ENCODE measurements at places on chromosomes 1 and 21. TPM values are rescaled to one million over a fixed set of nuclear protein-coding genes. Genes with fewer than 3 reads are reported as not detected.

The C1QTNF12 gene
- total RNA-seq: 1.5 TPM

GRCh38 chr1:21149430-21149854, 27.3 kb downstream of the EIF4G3 start:
- no peak for DNase-seq

DNA sequence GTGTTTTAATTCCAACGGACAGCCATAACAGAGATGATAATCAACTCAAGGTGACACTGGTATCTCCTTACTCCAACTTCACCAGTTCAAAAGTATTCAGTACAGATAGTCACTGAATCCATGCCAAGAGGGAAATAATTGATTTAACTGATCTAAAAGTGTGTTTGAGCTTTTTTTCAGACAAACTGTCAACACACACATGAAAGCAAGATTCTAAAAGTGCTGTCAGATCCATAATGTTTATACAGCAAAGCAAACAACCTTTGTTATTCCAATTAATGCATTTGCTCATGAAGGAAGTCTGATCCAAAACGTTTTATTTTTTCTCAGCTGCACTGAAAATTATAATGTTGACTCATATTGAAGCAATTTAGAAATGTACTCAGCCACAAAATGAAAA, 5.9 kb upstream of the PRKAA2 start:
- DNase-seq: no peak

DNA sequence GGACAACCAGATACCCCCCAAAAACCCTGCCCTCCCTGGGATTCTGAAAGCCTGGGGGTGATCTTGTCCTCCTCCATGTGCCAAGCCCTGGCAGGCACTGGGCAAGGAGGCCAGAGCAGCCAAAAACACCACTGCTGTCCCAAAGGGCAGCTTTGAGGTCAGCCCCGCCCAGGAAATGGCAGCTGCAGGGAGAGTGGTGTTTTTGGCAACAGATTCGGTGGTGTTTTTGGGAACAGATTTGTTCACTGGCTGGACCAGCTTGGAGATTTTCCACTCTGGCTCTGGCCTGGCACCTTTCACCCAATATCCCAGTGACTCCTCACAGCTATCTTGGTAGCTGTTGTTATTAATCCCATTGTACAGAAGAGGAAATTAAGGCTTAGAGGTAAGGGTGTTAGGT, 34.7 kb downstream of the LRP8 start:
- peak; percentile 72 for DNase-seq

- no peak for DNase-seq
Measured at GRCh38 chr1:89603651-89604413, 29.1 kb upstream of the LRRC8C start.

- DNase-seq: no peak
Measured at GRCh38 chr1:117629625-117630422, 24.0 kb downstream of the TENT5C start.

The C1orf87 gene
- not detected for total RNA-seq

The CNR2 gene
- total RNA-seq: not detected

The NEGR1 gene
- total RNA-seq: 4.1 TPM

The CRP gene
- 0.26 TPM for total RNA-seq

- DNase-seq: peak; percentile 93
Measured at GRCh38 chr1:209433649-209434031, 149.9 kb upstream of the CAMK1G start.

- no peak for DNase-seq
Measured at GRCh38 chr1:183473217-183473536, 878 bp downstream of the SMG7 start.

The TLR5 gene
- 1.5 TPM for total RNA-seq

The KHDRBS1 gene
- 107 TPM for total RNA-seq

DNA sequence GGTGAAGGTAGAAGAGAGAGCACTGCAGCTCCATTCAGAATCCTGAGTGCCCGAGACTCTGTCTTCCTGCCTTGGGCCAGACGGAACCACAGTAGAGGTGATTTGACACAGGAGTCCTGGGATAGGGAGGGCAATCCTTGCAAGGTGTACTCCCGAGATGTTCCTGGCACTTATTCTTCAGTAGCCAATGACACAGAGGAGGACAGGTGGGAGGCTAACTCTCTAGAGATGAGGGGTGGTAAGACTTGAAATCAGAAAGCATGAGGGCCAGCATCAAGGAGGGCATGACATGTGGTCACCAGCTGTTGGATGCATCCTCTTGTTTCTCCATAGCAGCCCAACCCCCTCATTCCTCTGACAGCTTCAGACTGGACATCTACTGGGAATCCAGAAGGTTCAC, 56.3 kb downstream of the CSMD2 start:
- no peak for DNase-seq

The AMY1C gene
- total RNA-seq: not detected

GRCh38 chr1:24803987-24804530, 58.8 kb downstream of the CLIC4 start:
- no peak for DNase-seq

The HTR6 gene
- total RNA-seq: not detected

- DNase-seq: no peak
Measured at GRCh38 chr1:54805466-54805865, 4.3 kb upstream of the TTC22 start.

DNA sequence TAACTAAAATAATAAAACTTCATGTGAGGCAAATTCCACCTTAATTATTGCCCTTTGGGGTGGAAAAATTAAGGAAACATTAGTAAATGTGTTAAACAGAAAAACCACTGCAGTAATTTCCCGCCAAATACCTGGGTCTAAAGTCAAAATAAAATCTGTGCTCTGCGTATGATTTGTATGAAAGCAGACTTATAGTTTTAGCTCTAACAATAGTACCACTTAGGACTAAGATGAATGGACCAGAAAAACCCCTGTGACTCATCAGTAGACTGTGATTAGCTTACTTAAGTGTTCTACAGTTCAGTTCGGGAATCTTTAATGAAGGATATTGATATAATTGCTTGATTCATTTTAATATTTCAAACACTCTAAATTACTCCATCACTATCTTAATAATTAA, 23.3 kb upstream of the C1orf105 start:
- DNase-seq: peak; percentile 36

DNA sequence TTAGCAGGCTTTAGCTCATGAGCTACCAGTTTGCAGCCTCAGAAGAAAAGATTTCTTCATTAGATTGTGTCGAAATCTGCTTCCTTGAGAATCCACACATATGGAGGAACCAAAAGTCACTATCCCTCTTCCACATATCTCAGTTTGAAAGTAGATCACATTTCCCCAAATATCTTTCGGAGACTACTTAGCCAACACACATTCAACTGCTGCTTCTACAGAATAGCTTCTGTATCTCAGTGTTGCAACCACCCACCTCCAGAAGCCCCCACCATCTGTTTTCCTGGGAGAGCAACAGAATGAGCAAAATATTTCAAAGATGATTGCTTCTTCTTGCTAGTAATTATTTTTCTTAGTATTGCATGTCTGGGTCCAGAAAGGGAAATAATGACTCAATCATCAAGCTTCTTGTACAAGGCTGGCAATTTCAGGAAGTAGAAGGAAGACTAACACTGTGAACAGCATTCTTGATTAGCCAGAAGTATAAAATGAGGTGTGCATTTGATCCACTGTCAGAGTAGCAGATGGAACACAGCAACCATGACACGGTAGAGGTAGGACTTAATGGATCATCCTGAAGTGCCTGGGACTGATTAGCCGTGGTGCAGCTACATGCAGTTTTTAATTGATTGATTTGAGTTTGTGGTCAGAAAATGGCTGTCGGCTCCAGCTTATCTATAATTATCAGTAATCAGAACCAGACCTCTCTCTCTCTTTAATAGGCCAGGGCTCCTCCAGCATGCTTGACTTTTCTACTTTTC, 24.9 kb downstream of the ZC3H11B start:
- DNase-seq: no peak

DNA sequence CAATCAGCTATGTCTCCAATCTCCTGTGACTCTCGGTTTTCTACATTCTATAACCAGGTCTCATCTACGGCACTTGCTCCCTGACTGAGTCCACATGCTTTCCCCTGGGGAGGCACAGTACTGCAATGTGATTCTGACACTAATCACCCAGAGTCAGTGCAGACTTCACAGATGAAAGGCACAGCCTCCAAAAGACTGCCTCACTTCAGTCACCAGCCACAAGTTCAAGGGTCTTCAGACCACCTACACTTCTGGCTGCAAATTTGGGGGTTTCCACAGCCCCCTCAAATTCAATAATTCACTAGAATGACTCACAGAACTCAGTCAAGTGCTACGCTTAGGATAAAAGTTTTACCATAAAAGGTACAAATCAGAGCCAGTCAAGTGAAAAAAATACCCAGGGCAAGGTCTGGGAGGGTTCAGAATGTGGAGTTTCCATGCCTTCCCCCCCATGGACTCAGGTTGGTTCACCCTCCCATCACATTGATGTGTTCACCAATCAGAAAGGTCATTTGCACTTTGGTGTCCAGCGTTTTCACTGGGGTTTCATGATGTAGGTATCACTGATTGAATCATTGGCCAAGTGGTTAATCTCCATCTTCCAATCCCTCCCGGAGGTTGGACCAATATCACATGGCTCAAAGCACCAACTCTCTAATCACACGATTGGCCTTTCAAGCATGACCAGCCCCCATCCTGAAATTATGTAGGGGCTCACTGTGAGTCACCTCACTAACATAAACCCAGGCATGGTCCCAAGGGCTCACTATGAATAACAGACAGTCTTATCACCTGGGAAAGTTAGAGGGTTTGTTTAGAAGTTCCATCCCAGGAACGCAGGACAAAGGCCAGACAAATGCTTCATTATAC, 182.9 kb upstream of the CAMK1G start:
- DNase-seq: no peak

- DNase-seq: no peak
Measured at GRCh38 chr1:63686696-63687095, 87.1 kb upstream of the ROR1 start.

GRCh38 chr1:186188004-186188539, 187.0 kb downstream of the TPR start:
- DNase-seq: peak; percentile 92

The ADAMTS4 gene
- not detected for total RNA-seq

The OPTC gene
- total RNA-seq: not detected

The PTPRC gene
- total RNA-seq: not detected

The HMCN1 gene
- 0.12 TPM for total RNA-seq

- DNase-seq: no peak
Measured at GRCh38 chr1:87143413-87144135, 185.1 kb upstream of the LMO4 start.

DNA sequence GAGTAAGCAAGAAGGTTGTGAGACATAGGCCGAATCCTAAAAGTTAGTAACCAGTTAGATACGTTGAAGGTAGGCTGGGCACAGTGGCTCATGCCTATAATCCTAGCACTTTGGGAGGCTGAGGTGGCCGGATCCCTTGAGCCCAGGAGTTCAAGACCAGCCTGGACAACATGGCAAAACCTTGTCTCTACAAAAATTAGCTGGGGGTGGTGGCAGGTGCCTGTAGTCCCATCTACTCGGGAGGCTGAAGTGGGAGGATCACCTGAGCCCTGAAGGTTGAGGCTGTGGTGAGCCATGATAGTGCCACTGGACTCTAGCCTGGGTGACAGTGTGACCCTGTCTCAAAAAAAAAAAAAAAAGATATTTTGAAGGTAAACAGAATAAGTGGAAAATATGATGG, 1.5 kb upstream of the PARP1 start:
- DNase-seq: no peak

- no peak for DNase-seq
Measured at GRCh38 chr1:92940541-92940940, 20.7 kb downstream of the DIPK1A start.

The SLC9C2 gene
- not detected for total RNA-seq

GRCh38 chr21:21851657-21852056, 853.4 kb downstream of the NCAM2 start:
- DNase-seq: peak; percentile 38

- DNase-seq: no peak
Measured at GRCh38 chr1:160911441-160911840, 26.5 kb upstream of the ITLN1 start.

DNA sequence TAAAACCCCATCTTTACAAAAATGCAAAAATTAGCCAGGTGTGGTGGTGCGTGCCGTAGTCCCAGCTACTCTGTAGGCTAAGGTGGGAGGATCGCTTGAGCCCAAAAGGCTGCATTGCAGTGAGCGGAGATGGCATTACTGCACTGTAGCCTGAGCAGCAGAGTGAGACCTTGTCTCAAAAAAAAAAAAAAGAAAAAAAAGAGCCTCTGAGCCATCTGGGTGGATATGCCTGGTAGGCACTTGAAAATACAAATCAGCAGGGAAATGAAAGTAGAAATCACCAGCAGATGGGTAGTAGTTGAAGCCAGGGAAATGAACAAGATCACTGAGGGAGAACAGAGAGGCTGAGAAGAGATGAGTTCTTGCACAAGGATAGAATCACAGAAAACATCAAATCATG, 131.0 kb upstream of the HMCN1 start:
- DNase-seq: no peak

The NTMT2 gene
- total RNA-seq: not detected

- peak; percentile 79 for DNase-seq
Measured at GRCh38 chr1:14522077-14522925, 76.2 kb upstream of the KAZN start.

- peak; percentile 64 for DNase-seq
Measured at GRCh38 chr1:42765832-42766740, 742 bp downstream of the P3H1 start.

DNA sequence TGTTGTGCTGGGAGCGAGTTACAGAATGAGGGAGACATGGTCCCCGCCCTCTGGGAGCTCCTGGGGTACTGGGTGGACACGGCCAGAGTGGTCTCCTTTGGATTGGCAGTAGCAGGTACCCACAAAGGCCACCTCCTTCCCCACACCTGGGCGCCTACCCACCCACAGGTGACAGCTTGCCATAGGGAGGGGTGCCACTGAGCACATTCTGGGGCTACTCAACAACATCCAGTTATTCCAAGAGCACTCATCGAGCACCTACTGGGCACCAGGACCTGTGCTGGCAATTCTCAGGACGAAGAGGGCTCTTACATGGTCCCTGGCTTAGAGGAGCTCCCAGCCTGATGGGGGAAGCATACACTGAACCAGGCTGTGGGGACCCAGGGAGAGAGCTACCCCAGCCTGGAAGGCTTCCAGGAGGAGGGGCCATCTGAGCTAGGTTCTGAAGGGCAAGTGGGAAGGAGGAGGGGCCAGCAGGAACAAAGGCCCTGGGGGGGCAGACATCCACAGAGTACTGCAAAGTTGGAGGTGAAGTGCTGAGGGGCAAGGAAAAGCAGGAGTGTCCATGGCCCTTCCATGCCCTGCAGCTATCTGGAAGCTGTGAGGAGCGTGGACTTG, 22.0 kb downstream of the MRPL37 start:
- no peak for DNase-seq

DNA sequence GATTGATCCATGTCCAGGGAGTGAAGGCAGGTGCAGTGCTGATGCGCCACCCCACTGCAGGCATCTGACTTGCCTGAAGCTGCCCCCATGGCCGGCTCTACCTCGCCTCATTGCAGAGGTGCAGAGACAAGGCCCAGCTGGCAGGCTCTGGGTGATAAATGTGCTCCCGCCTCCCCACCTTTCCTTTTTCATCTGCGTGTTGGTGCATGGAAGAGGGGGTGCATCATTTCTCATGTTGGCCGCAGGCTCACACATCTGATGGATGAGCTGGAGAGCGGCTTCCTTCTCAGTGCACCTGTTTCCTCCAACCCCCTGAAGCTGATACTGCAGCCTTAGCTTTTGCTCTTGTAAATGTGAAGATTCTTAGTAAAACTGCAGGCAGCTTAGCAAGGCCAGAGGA, 306.0 kb upstream of the KAZN start:
- DNase-seq: no peak

The PIK3C2B gene
- total RNA-seq: 3.4 TPM

GRCh38 chr1:185917646-185918045, 183.5 kb downstream of the HMCN1 start:
- peak; percentile 71 for DNase-seq
